ENCODE measurements at places on chromosomes 2 and 18. TPM values are rescaled to one million over a fixed set of nuclear protein-coding genes. Genes with fewer than 3 reads are reported as not detected.
A peak's percentile ranks its signal among the peaks of the same experiment; 100 is the strongest.

DNA sequence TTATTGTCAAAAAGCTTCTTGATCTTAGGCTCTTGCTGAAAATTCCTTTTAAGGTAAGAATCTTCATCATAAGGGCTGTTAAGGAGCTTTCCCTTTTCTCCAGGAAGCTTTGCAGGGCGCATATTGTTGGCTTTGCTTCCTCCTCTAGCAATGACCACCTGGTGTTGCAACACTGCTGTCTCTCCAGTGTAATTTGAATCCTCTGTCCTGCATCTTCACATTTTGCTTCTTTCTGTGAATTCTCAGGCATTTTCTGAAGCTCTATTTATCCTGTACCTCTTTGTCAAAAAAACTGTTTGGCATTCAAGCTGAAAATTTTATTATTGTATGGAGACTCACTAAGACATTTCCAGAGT, 533.1 kb upstream of the CHAC2 start:
- no peaks in the 10 kb centered on the region for H3K27me3 ChIP-seq
- H3K4me3 ChIP-seq, result no peak overlapping the region
- H3K27ac ChIP-seq, result no peak overlapping the region
- no peaks in the 10 kb centered on the region for H3K36me3 ChIP-seq
- DNase-seq, result peak; percentile 42

GRCh38 chr2:199581408-199581807, 123.7 kb upstream of the SATB2 start:
- H3K4me1 ChIP-seq, result no peaks in the 10 kb centered on the region
- peaks cover 91% of the 10 kb centered on the region for H3K27me3 ChIP-seq
- no peak overlapping the region for H3K4me3 ChIP-seq
- no peak for DNase-seq
- no peak overlapping the region for H3K27ac ChIP-seq

- H3K36me3 ChIP-seq, result no peaks in the 10 kb centered on the region
- no peak overlapping the region for H3K4me3 ChIP-seq
- H3K4me1 ChIP-seq, result peaks cover 6% of the 10 kb centered on the region
- H3K27ac ChIP-seq, result no peak overlapping the region
- H3K27me3 ChIP-seq, result no peaks in the 10 kb centered on the region
- peak; percentile 34 for DNase-seq
Observed at GRCh38 chr2:184004289-184004947, 593.9 kb upstream of the ZNF804A start.

Gene ADAM23
- 0.22 TPM for total RNA-seq

DNA sequence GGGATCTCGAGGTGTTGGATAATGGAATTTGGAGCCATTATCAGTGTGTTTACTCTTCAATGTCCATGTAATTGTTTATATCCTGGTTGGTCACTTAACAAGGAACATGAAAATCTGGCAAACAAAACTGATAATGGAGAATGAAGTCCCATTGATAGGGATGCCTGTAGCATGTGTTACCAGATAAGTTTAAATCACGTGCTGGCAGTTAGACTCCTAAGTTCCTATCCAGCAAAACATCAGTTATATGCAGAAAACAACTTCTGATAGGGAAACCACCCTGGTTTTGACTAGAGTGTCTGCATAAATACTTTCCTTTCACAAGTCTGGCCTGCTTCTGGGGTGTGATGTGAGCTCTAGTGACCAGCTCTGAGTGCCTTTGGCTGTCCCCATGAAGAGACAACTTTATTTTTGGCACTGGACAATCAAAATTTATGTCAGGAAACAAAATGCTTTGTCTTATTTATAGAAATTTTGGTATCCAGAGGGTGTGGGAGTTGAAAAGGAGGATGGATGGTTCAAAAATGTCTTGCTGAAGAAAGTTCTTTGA, 82.0 kb downstream of the FHOD3 start:
- no peak for DNase-seq
- H3K4me1 ChIP-seq, result no peaks in the 10 kb centered on the region

DNA sequence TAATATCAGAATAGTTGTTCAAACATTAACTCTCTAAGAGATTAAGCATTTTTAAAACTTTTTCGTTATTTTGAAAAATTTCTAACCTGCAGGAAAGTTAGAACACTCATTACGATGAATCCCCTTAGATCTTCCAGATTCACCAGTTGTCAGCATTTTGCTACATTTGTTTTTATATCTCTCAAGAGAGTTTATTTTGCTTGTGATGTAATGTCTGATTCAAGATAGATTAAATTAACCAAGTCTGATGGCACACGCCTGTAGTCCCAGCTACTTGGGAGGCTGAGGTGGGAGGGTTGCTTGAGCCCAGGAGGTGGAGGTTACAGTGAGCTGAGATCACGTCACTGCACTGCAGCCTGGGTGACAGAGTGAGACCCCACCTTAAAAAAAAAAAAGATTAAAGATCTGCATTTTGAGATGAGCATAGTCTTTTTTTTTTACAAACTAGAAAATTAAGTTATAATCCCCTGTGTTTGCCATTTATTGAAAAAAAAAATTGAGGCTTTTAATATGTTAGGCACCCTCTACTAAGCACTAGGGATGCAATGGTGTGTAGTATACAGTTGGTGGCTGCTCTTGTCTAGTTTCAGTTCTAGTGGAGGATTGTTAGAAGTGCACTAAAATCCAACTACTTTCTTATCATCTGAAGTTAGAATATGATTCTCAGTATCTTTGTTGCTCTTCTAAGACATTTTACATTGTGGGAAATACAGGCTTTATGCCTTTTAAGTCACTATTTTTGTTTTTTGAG, 20.9 kb downstream of the RAB10 start:
- no peak overlapping the region for H3K4me3 ChIP-seq
- no peaks in the 10 kb centered on the region for H3K27me3 ChIP-seq
- no peak overlapping the region for H3K27ac ChIP-seq
- H3K36me3 ChIP-seq, result peaks cover 6% of the 10 kb centered on the region
- DNase-seq, result no peak

Gene LDLRAD4
- not detected for total RNA-seq
